DMS79 treated with DMSO at 0.1 percent for 48 hours (cell line): ENCODE measurements at places on chromosomes 6 and 20.

GRCh38 chr20:37366743-37367142, 20.8 kb downstream of the SRC start:
- DNase-seq = no peak

DNA sequence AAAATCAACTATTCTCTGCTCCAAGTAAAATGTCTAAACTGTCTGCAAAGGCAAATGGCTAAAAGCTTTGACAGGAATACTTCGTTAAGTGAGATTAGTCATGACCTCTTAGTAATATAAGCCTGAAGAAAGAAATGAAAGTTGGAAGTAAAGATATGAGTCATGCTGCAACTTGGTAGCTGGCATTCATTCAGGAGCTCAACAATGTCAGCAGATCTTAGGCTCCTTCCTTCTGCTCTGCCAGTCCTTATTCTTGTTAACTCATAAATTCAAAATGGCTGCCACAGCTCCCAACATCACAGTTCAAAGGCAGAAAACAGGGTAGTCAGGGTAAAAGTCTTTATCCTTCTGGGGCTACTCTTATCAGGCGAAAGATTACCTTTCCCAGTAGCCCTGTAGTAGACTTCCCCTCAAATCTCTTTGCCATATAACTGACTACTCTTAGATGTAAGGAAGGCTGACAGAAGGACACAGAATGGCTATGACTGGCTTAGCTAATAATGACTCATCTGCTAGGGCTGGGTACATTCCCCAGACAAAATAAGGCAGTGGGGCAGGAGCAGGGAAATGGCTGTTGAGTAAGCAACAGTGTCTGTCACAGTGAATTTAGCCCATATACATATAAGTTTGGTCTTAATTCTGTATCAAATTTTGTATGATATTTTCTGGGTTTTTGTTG, 24.4 kb upstream of the C6orf62 start:
- DNase-seq = no peak

DNA sequence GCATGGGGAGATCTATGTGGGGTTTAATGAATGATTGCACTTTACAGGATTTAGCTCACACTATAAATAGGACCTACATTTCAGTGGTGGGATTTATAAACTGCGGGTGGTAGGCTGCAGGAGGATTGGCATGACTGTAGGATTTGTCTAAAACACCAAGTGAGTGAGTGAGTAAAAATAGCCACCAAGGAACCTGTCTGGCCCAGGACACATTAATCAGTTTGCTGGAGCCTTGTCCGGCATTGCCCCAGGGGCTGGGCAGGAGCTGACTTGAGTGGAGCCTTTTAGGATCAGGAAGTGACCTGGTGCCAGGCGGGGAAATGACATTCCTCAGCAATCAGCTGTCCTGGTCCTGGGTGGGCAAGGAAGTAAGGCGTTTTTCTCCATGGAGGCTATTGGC, 278.7 kb upstream of the PRND start:
- no peak for DNase-seq

DNA sequence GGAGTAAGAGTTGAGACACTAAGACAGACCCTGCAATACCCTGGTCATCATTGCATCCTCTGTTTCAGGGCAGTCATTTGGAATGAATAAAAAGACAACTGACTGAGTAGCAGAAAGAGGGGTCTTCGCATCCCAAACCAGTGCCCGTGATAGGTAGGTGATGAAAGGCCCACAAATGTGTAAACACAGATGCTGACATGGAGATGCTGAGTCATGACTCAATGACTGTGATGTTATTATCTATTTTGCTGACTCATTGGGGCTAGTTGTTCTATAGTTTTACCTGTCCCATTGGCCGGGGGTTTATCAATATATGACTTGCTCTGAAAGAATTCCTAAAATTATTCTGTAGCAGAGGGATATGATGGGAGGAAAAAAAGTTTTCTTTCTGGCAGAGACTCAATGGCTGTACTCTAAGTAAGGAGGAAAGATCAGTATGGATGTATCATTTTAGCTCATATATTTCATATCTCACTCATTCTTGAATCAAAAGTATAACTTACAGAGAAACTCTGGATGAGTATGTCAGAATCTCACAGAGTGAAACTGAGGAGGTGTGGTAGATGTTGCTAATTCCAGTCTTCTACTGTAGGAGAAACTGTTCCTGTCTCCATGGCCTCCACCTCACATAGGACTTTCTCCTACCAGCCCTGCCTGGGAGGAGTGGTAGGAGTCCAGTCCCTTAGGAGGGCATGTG, 119.9 kb upstream of the PREP start:
- DNase-seq = no peak

DNA sequence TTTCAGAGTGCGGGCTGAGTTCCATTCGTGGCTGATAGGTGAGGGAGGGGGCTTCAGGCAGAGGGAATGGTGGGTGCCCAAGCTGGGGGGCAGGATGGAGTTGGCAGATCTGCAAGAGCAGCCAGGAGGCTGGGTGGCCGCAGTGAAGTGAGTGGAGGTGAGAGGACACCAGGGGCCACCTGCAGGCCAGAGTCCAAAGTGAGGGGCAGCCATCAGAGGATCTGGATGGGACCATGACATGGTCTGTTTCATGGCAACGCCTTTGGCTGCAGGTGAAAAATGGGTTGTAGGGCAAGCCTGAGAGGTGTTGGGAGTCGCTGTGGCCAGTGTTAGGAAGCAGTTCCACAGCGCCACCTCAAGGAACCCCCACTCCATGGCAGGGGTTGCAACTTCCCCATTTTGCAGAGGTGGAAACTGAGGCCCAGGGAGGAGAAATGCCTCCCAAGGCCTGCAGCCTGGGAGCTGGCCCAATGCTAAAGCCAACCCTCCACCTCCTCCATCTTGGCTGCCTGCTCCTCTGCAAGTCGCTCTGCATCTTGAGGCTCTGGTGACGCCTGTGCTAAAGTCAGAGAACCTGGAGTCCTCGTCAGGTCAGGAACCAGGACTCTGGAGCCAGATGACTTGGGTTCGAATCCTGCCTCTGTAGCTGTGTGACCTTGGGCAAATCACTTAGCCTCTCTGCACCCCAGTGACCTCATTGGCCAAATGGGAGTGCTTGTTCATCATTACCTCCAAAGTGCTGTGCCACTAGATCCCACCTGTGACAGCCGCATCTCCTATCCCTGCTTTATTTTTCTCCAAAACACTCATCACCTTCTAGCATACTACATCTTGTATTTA, 153.8 kb downstream of the CEBPB start:
- DNase-seq = no peak

- no peak for DNase-seq
Observed at GRCh38 chr6:116764961-116765841, at the start of gene FAM162B. Gene FAM162B (minus strand): TSS chr6:116765719. CDS start chr6:116765576, 143 bp downstream.

DNA sequence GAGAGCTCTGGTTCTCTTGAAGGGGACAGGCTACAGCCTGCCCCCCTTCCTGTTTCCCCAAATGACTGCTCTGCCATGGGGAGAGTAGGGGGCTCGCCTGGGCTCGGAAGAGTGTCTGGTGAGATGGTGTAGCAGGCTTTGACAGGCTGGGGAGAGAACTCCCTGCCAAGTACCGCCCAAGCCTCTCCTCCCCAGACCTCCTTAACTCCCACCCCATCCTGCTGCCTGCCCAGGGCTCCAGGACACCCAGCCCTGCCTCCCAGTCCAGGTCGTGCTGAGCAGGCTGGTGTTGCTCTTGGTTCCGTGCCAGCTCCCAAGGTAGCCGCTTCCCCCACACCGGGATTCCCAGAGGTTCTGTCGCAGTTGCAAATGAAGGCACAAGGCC, 9.8 kb downstream of the VEGFA start:
- DNase-seq = no peak

- DNase-seq = no peak
Observed at GRCh38 chr20:33933469-33933909, 60.2 kb upstream of the RALY start.

GRCh38 chr20:43948455-43948854, 33.8 kb downstream of the TOX2 start:
- DNase-seq = no peak

DNA sequence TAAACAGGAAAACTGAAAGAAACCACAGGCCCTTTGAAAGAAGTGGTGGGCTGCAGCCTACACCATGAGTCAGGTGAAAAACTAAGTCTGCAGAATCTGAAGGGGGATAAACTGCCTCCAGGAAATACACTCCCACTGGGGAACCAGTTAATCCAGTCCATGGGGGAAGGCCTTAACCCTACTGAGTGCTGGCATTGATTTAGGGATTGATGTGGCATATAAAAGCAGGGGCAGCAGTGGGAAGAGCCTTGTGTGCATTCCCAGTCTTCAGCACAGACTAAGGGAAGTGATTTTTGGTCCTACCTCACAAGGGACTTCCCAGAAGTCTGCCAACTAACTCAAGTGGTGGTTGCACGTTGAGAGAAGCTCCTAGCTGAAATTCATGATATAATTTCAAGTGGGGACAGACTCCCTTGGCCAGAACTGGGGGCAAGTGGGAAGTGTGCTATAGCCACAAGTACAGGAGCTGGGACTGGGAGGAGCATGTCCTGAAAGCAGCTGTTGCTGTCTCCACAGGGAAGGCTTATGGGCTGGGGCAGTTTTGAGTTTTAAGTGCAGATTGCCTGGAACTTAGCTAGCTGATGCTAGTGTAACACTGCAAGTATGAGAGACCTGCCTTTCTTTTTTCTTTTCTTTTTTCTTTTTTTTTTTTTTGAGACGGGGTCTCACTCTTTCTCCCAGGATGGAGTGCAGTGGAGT, 31.2 kb downstream of the CITED2 start:
- DNase-seq = no peak

DNA sequence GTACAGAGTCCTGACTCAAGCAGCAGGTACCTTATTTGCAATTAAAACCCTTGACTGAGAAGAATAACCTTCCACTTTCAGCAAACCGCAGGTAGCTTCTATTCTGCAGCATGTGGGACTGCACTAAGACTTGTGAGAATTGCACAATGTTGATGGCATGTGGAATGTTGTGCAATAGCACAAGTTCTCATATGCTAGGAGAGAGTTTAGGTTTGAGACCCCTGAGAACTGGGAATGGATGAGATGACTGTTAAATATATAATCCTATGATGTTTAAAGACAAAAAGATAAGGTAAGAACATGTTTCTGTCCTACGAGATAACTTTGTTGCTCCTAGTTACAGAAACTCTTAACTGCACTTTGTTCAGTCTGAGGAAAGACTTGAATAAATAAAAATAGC, 194.6 kb downstream of the OTOR start:
- no peak for DNase-seq

- no peak for DNase-seq
Observed at GRCh38 chr20:7627734-7628663, 312.3 kb downstream of the HAO1 start.

DNA sequence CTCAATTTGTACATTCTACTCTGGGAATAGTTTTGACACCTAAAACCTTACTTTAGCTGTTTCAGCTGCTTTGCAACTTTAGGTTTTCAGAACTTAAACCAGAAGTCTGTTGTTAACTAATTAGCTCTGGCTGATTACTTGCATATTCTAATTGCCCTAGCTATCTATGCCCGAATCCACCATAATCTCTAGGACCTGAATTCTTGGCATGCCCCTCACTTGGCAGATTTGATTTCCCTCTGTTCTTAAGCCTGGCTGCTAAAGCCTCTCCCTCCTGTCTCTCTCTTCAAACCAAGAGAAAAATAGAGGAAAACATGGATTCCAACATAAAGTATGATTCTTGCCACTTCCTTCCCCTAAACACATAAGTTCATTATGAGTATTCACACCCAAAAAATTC, 35.0 kb upstream of the LIN28B start:
- DNase-seq = no peak

- no peak for DNase-seq
Observed at GRCh38 chr20:48017509-48017908, 232.2 kb upstream of the SULF2 start.

DNA sequence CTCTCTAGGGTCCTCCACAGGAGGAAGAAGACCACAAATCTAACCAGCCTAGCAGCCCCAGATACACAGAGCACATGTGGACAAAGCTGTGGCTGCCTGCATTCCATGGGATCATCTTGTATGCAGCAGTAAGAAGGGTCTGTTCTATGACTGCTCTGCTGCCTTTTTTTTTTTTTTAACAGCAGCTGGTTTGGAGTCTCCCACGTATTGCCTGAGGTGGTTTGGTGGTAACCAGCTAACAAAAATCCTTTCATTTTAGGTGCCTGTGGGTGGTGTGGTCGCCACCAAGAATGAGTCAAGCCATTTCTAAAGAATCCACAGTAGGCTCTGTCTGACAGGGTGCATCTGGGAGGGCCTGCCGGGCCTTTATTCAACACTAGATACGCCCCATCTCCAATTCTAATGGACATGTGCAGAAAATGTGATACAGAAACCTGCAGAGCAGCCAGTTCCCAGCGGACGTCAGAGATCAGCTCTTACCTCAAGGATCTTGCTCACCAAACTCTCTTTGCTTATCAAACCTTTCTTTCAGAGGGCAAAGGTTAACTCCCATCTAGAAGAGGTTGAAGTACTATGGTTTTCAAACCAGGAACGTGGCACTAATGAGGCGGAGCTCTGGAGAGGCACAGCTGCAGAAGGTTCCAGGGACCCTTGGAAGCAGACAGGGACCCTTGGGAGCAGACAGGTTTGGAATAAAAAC, 32.0 kb downstream of the GNAS-AS1 start:
- peak; percentile 95 for DNase-seq

GRCh38 chr6:25472906-25473305, 179.1 kb upstream of the SCGN start:
- DNase-seq = no peak

DNA sequence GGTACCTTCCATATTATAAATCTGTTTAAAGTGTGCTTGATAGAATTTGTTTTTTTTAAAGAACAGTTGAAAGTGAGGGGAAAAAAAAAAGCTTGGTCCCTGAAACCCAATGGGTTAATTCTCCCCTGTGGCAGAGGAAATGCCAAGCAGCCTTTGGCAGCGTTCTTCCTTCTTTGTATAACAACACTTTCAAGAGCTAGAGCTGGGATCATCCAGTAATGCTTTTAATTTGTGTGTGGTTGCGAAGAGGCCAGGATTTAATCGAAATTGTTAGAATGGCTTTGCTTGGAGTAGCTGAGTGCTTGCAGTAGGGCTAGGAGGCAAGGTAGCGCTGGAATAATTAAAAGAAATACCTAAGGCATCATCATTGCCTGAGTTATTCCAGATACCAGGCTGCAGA, 692.0 kb downstream of the DHX35 start:
- DNase-seq = no peak

- DNase-seq = no peak
Observed at GRCh38 chr6:21451546-21452013, 142.0 kb upstream of the SOX4 start.
